ENCODE measurements at places on chromosomes 4 and X. TPM values are rescaled to one million over a fixed set of nuclear protein-coding genes. Genes with fewer than 3 reads are reported as not detected.
A peak's percentile ranks its signal among the peaks of the same experiment; 100 is the strongest.

DNA sequence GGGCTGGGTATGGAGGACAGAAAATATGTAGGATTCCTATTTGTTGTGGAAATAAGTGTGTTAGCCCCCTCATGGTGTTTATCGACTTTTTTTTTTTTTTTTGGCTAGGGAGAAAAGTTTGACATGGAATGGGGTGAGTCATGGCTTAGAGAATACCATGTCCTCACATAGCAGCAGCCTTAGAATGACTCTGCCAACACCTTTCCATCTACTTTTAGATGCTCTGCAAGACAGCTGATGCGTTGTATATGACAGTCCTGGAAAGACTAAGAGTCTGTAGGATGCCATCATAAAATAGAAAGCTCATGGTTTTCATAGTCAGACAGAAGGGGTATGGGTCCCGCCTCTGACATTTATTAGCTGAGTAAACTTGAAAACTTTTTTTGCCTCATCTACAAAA lies 37.7 kb downstream of the MTTP start:
- no peak overlapping the region for H3K27ac ChIP-seq
- H3K4me1 ChIP-seq, result no peaks in the 10 kb centered on the region
- DNase-seq, result no peak
- H3K36me3 ChIP-seq, result no peaks in the 10 kb centered on the region
- no peaks in the 10 kb centered on the region for H3K27me3 ChIP-seq
- no peak overlapping the region for H3K4me3 ChIP-seq

- no peaks in the 10 kb centered on the region for H3K4me1 ChIP-seq
- no peaks in the 10 kb centered on the region for H3K36me3 ChIP-seq
- no peak for DNase-seq
- H3K27ac ChIP-seq, result no peak overlapping the region
Measured at GRCh38 chr4:48742412-48742811, 37.7 kb downstream of the FRYL start.

GRCh38 chr4:182470215-182470614 lies 227.0 kb downstream of the TENM3 start:
- no peak overlapping the region for H3K4me3 ChIP-seq
- no peak for DNase-seq
- H3K36me3 ChIP-seq, result no peaks in the 10 kb centered on the region
- no peaks in the 10 kb centered on the region for H3K4me1 ChIP-seq
- H3K27me3 ChIP-seq, result no peaks in the 10 kb centered on the region
- H3K27ac ChIP-seq, result no peak overlapping the region

DNA sequence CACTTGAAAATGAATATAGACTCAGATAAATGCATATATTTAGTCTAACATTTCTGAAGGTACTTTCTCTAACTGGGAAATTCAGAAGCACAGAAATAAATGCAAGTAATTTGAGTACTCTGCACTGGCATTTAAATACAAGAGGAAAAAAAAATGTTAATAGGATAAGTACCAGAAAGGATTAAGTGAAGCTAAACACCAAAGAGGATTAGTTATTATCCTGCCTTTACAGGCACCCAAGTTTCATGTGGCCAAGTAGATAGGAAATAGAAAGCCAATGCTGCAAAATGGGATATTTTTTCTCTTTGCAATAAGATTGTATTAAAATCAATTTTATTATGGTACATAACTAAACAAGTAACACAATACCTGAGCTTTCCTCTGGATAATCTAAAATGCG lies 762.5 kb downstream of the PCDH7 start:
- H3K4me1 ChIP-seq, result no peaks in the 10 kb centered on the region
- no peak overlapping the region for H3K27ac ChIP-seq
- no peak for DNase-seq
- H3K4me3 ChIP-seq, result no peak overlapping the region
- H3K27me3 ChIP-seq, result no peaks in the 10 kb centered on the region

GRCh38 chrX:20802036-20802435 lies 535.3 kb upstream of the RPS6KA3 start:
- no peaks in the 10 kb centered on the region for H3K27me3 ChIP-seq
- no peak for DNase-seq
- no peaks in the 10 kb centered on the region for H3K4me1 ChIP-seq

HTN1 gene
- total RNA-seq, result not detected

DNA sequence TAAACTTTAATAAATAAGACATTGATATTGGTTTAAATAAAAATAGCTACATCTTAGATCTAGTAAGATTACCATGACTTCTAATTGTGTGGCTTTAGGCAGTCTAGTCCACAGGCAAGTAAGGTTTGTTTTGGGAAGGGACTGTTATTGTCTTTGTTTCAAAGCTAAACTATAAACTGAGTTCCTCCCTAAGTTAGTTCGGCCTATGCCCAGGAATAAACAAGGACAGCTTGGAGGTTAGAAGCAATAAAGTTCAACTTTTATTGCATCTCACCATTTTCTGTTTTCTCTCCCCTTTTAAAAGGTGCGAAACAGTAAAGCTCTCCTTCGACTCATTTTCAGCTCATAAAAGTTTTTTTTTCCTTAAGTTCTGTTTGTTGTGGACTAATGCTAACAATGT lies 70.4 kb upstream of the S100G start:
- no peak overlapping the region for H3K4me3 ChIP-seq
- no peaks in the 10 kb centered on the region for H3K36me3 ChIP-seq
- no peak for DNase-seq
- H3K4me1 ChIP-seq, result no peaks in the 10 kb centered on the region
- H3K27me3 ChIP-seq, result no peaks in the 10 kb centered on the region
- H3K27ac ChIP-seq, result no peak overlapping the region

GRCh38 chrX:81280148-81280547 lies 78.2 kb downstream of the SH3BGRL start:
- peaks cover 7% of the 10 kb centered on the region for H3K27me3 ChIP-seq
- no peak overlapping the region for H3K27ac ChIP-seq
- H3K4me3 ChIP-seq, result no peak overlapping the region
- no peak for DNase-seq
- no peaks in the 10 kb centered on the region for H3K4me1 ChIP-seq

DNA sequence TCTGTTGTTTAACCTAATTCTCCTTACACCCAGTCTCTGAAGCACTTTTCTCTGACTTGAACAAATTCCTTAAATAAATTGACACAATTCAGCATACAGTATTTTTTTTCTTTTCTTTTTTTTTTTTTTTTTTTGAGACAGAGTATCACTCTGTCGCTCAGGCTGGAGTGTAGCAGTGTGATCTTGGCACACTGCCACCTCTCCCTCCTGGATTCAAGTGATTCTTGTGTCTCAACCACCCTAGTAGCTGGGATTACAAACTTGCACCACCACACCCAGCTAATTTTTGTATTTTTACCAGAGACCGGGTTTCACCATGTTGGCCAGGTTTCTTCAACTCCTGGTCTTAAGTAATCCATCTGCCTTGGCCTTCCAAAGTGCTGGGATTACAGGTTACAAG lies 1498.1 kb upstream of the PCDH10 start:
- no peak overlapping the region for H3K4me3 ChIP-seq
- no peaks in the 10 kb centered on the region for H3K27me3 ChIP-seq
- no peaks in the 10 kb centered on the region for H3K36me3 ChIP-seq
- no peak for DNase-seq
- H3K4me1 ChIP-seq, result no peaks in the 10 kb centered on the region

DNA sequence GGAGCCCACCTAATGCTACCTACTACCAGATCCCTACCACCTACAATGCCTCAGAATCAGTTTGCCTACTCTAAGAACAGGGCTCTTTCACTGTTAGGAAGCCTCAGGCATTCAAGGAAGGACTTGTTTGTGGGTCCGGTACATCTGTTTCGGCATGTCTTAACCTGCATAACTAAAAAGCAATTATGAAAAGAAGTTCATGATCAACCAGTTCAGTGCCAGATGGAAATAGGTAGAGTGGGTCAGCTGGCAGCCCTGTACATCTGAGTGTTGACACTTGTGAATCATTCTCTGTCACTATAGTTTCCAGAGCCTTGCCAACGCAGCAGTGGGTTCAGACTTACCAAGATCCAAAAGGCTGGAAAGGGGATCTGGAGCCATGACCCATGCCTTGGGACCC lies 3.3 kb downstream of the TMEM185A start:
- H3K4me1 ChIP-seq, result no peaks in the 10 kb centered on the region
- H3K27ac ChIP-seq, result no peak overlapping the region
- H3K4me3 ChIP-seq, result no peak overlapping the region
- H3K36me3 ChIP-seq, result no peaks in the 10 kb centered on the region

GRCh38 chr4:65943076-65943475 lies 272.8 kb upstream of the EPHA5 start:
- DNase-seq, result no peak
- no peaks in the 10 kb centered on the region for H3K27me3 ChIP-seq
- no peaks in the 10 kb centered on the region for H3K36me3 ChIP-seq
- no peaks in the 10 kb centered on the region for H3K4me1 ChIP-seq
- no peak overlapping the region for H3K4me3 ChIP-seq
- H3K27ac ChIP-seq, result no peak overlapping the region

DNA sequence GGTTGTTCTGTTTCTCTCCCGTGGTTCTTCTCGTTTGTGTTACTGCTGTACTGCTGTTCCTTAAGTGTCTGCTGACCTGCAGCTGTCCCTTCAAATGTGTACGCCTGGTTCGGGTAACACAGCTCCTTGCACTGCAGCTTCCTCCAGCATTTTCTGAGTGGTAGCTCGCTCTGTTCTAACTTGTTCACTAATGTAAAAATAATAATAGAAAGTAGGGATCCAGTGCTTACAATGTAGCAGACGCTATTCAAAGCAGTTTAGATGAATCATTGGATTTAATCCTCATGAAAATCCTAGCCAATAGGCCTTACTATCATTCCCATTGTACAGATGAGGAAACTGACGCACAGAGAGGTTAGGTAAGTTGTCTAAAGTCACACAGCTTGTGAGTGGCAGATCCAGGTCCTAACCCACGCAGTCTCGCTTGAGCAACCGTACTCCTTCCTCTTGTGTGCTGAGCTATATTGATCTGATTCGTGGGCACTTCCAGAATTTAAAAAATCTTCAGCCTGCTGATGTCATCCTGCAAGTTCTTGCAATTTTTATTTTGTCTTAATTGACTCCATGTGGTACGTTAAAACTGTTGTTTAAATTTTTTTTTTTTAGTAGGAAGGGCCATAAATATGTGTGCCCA lies 448.2 kb upstream of the FAT1 start:
- no peaks in the 10 kb centered on the region for H3K4me1 ChIP-seq
- DNase-seq, result no peak
- no peaks in the 10 kb centered on the region for H3K27me3 ChIP-seq
- no peaks in the 10 kb centered on the region for H3K36me3 ChIP-seq
- no peak overlapping the region for H3K27ac ChIP-seq

DMP1 gene
- total RNA-seq, result not detected

DNA sequence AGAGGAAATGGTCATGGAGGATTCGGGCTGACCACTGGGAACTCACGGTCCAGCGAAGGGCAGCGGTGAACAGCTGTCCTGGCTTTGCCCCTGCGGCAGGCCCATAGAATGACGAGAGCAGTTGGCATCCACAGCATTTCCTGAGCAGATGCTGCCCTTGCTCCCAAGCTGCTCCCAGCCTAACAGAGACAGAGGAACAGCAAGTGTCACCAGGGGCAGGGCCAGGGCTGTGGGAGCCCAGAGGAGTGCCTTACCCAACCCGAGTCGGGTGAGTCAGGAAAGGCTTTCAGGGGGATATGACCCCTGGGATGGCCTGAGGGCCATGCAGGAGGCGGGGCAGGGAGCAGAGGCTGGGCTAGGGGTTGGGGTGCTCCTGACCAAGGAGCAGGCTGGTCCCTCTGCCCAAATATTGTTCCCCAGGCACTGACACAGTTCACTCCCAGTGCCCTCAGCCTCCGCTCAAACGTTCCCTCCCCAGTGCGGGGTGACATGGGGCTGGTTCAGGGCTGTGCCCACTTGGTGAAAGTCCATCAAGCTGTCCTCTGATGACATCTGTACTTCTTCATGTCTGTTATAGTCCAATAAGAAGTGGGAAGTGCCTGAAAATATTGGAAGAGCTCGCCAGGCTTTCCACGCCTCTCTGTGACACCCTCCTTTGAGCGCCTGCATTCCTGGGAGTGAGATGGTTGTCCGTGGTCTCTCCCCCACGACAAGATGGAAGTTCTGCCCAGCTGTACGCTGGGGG lies 64.7 kb upstream of the GPR78 start:
- H3K36me3 ChIP-seq, result no peaks in the 10 kb centered on the region
- H3K4me3 ChIP-seq, result no peak overlapping the region
- no peaks in the 10 kb centered on the region for H3K27me3 ChIP-seq
- H3K4me1 ChIP-seq, result no peaks in the 10 kb centered on the region

- H3K4me3 ChIP-seq, result no peak overlapping the region
- no peaks in the 10 kb centered on the region for H3K4me1 ChIP-seq
- no peak overlapping the region for H3K27ac ChIP-seq
- no peaks in the 10 kb centered on the region for H3K36me3 ChIP-seq
- no peaks in the 10 kb centered on the region for H3K27me3 ChIP-seq
Measured at GRCh38 chrX:153526801-153527200, 9.4 kb downstream of the ATP2B3 start.

DNA sequence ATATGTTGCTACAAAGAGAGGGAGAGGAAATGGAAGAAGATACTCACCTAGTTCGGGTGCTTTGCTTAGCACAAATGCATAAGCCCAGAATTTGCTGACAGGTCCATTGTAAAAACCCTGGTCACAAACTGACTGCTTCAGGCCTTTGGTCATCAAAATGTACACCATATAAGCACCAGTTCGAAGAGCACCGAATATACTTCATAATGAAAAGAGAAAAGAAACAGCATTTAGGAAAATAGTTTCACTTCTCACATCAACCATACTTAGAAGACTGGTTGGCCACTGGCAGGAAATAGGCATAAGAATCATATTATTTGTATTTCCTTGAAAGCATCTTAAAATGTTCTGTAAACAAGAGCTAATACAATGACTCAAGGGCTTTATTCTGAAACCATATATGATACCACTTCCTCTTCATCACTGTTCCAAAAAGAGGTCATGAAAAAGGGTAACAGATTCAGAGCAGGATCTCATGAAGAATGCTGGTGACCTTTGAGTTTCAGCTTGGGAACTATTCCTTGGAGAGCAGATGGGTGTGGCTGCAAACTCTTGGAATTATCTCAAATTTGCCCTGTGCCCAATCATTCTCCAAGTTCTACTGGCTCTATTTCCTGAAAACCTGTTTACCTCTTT lies 138.7 kb downstream of the ELOVL6 start:
- H3K27me3 ChIP-seq, result no peaks in the 10 kb centered on the region
- no peak for DNase-seq
- H3K4me3 ChIP-seq, result no peak overlapping the region
- H3K4me1 ChIP-seq, result no peaks in the 10 kb centered on the region
- no peaks in the 10 kb centered on the region for H3K36me3 ChIP-seq
- no peak overlapping the region for H3K27ac ChIP-seq

PLK4 gene
- total RNA-seq, result 0.66 TPM

MGST2 gene
- total RNA-seq, result 58.7 TPM

ADH1B gene
- total RNA-seq, result 5,080 TPM

CHIC1 gene
- total RNA-seq, result 14.9 TPM

USP17L13 gene
- not detected for total RNA-seq

F8A3 gene
- total RNA-seq, result 7.5 TPM

NPY2R gene
- 1.6 TPM for total RNA-seq

TTC29 gene
- total RNA-seq, result 0.29 TPM

DNA sequence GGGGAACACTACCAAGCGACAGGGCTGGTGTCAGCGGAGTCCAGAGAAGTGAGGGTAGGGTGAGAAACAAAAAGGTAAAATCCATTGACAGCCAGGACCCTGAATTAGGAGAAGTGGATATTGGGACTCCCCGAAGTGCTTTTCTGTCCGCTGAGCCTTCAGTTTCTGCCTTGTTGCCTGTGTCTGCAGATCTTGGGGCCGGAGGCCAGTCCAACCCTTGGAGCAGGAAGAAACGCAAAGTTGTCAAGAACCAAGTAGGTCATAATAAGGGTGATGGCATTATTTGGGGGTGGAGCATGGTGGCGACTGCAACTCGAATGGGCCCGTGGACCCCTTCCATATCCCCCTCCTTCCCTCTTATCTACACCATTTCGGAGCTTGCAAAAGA lies 1.0 kb downstream of the ARMCX1 start:
- H3K27me3 ChIP-seq, result peaks cover 23% of the 10 kb centered on the region
- H3K4me1 ChIP-seq, result no peaks in the 10 kb centered on the region
- peak overlapping the region; percentile 95 for H3K27ac ChIP-seq
- DNase-seq, result no peak
- no peaks in the 10 kb centered on the region for H3K36me3 ChIP-seq
